Neural progenitor cell (in vitro differentiated cells): ENCODE measurements at places on chromosomes 12 and 14.

- peak; percentile 20 for DNase-seq
These were observed 308.1 kb downstream of the RPAP3 start for GRCh38 chr12:47397664-47398281.

GRCh38 chr12:76611533-76611932, 52.0 kb upstream of the OSBPL8 start:
- no peak for DNase-seq

DNA sequence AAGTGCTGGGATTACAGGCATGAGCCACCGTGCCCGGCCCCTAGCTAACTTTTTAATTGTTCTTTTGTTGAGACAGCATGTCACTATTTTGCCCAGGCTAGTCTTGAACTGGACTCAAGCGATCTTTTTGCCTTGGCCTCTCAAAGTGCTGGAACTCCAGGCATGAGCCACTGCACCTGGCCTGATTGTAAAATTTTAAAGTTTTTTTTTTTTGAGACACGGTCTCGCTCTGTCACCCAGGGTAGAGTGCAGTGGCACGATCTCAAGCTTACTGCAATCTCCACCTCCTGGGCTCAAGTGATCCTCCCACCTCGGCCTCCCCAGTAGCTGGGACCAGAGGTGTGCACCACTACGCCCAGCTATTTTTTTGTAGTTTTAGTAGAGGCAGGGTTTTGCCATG, 79.1 kb upstream of the SINHCAF start:
- DNase-seq = no peak

DNA sequence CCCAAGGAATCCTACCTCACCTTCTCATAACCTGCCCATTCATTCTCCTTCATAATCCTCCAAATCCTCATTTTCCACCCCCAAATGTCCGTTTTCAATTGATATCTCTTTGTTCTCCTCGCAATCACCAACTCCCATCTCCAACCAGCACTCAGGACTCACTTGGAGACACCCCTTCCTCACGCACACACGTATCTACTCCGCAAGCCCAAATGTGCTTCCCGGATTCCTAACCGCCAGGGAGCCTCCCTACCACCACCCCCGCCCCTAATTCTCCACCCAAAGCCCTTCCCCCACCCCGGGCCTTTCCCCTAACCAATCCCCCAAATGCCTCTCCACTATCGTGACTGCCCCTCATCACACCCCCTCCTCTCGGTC, 304 bp downstream of the KCTD10 start:
- no peak for DNase-seq

DNA sequence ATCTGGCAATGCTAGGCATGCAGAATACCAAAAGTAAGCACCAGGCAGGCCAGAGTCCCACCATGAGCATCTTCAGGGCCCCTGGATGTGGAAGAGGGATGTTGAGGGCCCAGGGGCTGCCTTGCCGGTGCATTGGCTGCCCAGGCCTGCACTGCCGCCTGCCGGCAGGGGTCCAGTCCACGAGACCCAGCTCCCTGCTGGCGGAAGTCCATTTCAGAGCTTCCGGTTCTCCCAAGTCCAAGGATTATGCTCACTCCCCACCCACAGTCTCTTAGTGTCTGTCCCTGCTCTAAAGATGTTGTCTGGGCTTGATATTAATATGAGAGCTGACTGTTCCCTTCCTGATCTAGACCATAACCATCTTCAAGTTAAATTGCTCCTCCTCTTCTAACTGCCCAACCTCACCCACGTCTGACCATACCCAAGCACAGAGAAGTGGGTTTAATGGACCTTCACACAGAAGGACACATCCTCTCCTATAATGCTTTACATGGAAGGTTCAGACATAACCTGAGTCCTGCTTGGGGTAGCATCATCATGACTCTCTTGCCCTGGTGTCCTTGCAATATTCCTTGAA, 117.4 kb downstream of the DAD1 start:
- DNase-seq = peak; percentile 69

GRCh38 chr12:122891661-122892525, 4.0 kb downstream of the VPS37B start:
- peak; percentile 64 for DNase-seq

DNA sequence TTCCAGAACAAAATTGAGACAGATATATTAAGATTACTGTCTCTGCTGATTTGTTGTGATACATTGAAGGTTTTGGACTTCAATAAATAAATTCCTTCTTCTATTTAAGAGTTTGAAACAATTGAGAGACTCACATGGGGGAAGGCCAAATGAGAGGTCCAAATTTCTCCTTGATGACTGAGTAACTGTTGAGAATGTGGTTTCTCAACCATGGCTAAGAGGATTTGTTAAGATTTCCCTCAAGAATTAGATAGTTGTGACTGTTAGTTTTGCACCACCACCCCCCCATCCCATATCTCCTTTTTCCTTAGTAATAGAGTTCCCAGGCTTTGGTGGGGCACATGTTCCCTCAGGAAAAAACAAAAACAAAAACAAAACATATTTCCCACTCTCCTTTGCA, 47.7 kb upstream of the IGF1 start:
- no peak for DNase-seq

DNA sequence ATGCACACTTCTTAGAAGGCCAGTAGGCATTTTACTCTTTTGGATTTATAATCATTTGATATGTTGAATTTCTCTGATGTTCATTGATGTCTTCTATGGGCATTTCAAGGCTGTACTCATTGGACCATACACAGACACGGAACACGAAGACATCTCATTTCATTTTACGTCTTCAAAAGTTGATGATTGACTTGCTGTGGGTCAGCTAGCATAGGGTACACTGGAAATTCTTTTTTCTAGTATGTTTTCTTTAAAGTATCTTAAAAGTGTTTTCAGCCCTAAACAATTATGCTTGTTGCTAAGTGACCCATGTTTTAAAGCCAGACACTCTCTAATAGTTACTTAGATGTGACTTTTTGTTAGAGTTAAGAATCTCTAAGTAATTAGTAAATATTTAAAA, 16.3 kb downstream of the TRHDE start:
- no peak for DNase-seq

DNA sequence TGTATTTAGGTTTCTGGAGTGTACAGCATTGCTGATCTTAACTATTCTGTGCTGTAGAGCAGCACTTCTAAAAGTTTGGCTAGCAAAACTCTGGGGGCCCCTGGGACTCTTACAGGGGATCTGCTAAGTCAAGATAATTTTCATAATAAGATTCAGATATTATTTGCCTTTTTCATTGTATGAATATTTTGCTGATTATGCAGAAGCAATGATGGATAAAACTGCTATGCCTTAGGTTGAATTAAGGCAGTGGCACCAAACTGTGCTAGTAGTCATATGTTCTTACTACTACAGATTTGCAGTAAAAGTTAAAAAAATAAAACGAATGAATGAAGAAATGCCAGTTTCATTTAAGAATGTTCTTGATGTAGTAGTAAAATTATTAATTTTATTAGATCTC, 160.1 kb downstream of the PDZRN4 start:
- DNase-seq = no peak
